ENCODE measurements at places on chromosomes 2 and 18.

DNA sequence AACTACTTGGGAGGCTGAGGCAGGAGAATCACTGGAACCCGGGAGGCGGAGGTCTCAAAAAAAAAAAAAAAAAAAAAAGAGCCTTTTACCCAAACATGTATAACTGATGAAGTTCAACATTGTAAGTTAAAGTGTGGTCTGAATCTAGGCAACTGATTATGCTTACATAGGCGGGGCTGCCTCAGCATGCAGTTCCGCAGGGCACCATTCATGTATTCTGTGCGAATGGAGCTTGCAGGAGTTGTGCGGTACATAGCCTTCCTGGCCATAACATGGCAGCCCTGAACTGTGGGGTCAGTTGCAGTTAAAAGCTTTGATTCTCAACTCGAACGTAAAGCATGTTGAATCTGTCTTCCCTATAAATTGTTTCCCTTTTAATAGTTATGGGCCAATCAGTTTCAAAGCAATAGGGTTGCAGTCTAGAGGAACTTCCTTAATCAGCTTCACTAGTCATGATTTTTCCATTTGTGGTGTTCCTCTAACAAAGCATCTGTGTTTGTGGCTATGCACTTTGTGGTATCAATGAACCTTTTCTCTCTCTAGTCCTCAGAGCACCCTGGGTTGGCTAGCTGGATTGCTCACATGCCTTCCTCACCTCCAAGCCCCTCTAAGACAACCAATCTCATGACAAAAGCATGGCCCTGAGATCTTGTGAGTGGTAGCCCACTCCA lies 30.6 kb upstream of the CEP68 start:
- DNase-seq = no peak

DNA sequence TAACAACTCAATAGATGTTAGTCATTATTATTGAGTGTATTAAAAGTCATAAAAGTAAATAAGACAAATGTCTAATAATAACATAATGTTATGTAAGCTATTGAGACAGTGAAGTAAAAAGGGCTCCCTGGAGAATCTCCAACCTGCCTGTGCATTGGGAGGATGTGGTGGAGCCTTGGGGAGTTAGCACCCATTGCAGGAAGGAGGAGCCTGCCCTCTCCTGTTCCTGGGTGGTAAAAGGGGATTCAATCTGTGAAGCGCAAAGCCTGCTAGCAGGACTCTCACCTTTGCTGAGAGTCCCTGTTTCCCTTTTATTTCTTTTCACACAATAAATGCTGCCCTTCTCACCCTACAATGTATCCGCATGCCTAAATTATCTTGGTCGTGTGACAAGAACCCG lies 206.1 kb downstream of the RAB3GAP1 start:
- no peak for DNase-seq

- DNase-seq = peak; percentile 92
Observed at GRCh38 chr2:203893401-203893800, 25.8 kb downstream of the CTLA4 start.

GRCh38 chr18:25853691-25854433 lies 236.6 kb downstream of the SS18 start:
- no peak for DNase-seq

DNA sequence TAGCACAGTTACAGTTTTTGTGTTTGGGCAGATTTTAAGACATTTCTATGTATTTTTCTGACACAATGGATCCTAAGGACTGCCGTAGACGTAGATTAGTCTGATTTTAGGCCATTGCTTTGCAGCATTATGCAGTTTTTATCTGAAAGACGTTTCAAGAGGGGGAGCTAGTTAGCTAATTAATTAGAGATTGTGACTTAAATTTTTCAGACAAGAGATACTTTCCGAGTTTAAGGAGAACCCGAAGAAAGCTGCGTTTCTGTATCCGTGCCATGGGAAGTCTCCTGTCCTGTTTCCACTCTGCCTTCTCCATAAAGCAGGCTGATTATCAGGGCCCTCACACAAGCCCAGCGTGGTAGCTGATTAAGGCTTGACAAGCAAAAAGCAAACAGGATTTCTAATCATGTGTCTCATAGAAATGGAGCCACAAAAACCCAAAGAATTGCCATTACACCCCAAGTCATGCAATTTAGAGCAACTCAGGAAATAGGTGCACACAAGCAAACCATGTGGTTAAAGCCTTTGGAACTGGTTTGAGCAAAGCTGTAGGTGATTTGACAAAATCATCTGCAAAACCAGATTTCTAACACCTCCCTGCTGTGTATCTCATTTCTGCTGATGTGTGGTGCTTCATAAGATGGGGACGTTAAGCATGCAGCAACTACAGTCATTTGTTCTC lies 808.1 kb downstream of the RNF144A start:
- DNase-seq = no peak

DNA sequence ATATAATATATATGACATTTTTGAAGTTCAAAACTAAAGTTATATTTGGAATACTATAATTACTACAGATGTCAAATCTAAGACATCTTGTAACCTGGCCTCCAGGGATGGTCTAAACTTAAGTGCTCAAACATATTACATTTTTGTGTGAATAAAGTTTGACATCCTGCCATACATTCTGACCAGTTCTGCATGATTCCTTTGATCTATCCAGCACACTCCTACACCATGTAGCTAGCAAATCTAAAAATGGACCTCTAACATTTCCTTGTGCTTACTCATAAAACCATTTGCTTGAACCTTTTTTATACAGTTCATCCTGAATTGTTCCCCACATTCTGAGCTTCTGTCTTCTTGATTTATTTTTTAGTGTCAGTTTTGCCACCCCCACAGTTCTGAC lies 294.3 kb upstream of the ZNF804A start:
- DNase-seq = no peak

DNA sequence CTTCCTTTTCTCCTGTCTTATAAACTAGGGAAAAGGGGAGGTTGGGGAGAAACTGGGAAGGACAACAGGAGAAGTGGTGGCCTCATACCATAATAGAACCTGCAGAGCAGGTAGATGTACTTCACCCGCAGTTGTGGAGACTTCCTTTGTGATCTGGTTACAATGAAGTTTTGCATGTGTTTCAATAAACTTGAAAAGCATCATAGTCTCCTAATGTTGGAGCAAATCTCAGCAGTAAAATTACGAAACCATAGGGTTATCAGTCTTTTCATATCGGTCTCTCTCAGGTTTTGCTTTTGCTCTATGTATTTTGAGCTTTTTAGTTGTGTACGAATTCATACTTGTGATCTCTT lies 30.5 kb downstream of the ANO7 start:
- no peak for DNase-seq

GRCh38 chr18:79733986-79734770 lies 54.6 kb downstream of the CTDP1 start:
- DNase-seq = no peak

DNA sequence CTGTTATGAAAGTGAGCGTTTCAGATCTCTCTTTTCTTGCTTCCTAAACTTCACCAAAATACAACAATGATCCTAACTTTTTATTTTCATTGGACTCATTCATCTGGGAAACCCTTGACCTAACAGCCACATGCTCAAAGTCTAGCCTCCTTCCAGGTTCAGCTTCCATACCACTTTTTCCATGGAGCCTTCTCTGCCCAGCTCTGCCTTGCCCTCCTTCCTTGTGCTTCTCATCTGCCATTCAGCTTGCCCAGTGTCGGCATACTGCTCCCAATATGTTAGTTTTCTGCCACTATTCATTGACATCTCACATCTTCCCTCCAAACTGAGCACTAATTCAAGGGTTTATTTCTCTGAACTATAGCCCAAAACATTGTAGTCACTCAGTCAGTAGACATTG lies 214.7 kb downstream of the RAD51AP2 start:
- DNase-seq = peak; percentile 27

GRCh38 chr2:196399722-196400691 lies 228.6 kb upstream of the STK17B start:
- DNase-seq = peak; percentile 55

DNA sequence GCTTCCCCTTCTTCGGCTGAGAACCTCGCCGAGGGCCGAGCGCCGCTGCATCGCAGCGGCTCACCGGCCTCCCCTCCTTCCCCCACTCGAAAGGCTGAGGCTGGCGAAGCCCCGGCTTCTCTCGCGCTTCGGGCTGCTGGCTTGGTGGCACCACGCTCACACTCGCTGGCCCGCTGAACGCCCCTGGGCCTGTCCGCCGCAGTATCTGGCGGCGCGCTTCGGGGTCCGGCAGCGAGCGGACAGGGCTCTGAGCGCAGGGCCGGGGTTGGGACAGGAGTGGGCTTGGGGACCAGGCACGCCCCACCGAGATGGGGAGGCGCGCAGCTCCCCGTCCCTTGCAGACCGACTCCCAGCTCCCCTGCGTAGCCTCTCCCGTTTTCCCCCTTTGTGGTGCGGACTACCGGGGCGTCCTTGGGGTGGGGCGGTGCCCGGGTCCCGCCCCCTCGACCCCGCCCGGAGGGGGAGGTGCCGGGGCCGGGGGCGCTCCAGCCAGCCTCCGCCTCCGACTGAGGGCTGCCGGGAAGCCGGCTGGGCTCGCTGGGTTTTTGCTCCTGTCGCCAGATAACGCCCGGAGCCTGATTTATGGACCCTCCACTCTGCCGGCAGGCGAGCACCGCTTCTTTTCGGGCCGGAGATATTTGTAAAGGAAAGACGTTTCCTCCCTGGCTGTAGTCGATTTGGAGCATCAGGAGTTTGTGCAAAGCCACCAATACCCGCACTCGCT lies 3.8 kb downstream of the GBX2 start:
- DNase-seq = no peak

- no peak for DNase-seq
Observed at GRCh38 chr2:173216051-173216450, 138.6 kb upstream of the CDCA7 start.

DNA sequence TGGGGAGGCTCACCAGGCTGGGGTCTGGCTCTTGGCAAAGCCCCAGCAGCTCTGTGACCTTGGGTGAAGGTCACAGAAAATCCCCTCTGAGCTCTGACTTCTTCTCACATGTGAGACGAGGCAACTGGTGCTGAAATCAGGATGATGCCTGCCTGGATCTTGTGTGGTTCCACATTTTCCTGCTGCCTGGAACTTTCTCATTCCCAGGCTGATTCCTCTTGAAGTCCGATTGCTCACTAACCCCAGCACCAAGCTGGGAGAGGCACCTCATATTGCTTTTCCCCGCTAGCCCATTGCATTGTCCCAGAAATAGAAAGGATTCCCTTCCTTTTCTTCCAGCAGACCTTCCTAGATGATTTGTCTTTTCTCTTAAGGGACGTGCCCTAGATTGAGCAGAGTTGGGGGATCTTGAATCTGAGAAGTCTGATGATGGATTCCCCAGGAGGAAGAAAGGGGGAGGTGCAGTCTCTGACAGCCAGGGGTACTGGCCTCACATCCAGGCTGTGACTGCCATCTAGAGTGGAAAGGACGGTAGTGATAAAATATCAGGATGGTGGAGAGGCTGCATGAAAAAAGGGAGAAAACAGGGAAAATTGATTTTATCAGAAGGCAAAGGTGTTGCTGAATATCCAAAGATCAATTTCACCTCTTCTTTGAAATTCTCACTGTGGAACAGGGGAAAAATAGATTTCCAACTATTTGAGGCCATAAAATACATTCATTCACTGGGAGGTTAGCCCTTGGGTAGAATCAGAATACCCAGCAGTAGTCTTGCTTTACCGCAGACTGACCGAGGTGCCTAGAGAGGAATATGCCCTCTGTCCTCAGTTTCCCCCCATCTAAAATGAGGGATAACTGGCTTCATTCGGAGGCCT lies 96.3 kb downstream of the FAM210A start:
- peak; percentile 58 for DNase-seq
